Upper lobe of right lung (tissue), 1 donor: ENCODE measurements at places on chromosomes 16 and 17.

DNA sequence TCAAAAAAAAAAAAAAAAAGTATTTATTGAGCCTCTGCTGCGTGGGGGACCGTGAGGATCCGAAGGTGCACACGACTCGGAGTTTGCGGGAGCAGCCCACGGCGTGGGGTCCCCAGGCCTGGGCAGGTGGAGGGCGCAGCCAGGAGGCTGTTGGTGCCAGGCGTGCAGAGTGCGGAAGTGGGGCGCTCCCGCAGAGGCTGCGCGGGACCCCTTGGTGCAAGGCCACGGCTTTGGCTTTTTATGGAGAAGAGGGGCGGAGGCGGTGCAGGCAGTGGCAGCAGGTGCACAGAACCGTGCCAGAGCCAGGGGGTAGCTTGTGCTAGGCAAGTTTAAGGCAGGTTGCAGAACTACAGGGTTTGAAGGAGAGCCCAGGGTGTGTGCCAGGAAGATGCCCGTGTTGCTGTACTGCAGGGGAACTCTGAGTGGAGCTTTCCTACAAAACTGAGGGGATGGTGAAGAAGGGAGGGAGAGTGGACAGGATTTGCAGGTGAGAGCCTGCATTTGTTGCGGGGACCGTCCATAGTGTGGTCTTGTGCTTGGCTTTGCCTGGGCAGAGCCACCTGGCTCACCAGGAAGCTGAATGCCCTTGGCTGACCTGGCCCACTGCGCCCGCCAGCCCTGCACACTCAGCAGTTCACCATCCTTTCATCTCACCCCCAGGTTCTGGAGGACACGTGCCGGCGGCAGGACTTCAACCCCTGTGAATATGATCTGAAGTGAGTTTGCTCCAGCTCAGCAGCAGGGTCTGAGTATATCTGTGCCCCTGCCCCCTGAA lies 1.3 kb downstream of the ASPSCR1 start:
- DNase-seq: no peak

DNA sequence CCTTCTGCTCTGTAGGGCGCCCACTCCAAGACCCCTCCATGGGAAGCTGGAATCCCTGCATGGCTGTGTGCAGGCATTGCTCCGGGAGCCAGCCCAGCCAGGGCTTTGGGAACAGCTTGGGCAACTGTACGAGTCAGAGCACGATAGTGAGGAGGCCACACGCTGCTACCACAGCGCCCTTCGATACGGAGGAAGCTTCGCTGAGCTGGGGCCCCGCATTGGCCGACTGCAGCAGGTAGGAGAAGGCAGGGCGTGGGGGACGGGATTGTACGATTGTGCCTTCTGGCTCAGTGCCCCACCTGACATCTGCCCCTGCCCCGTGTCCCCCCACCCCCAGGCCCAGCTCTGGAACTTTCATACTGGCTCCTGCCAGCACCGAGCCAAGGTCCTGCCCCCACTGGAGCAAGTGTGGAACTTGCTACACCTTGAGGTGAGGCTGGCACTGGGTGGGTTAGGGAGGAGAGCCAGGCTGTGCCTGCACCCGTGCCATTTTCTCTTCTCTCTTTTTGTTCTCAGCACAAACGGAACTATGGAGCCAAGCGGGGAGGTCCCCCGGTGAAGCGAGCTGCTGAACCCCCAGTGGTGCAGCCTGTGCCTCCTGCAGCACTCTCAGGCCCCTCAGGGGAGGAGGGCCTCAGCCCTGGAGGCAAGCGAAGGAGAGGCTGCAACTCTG lies 8.7 kb upstream of the TMEM88 start:
- peak; percentile 62 for DNase-seq

DNA sequence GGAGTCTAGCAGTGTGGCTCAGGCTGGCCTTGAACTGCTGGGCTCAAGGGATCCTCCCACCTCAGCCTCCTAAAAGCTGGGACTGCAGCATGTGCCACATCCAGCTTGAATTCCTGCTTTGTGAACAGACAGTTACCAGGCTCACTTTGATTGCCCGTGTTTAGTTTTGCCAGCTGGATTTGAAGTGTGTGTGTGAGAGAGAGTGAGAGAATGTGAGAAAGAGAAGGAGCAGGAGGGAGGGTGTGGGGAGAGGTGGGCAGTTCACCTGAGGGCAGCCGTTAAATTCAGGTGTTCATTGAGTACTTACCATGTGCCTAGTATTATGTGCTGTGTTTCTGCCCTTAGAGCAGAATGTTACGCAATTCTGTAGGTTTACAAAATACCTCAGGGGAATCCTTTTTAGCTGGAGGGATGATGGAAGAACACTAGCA lies 4.7 kb downstream of the DUSP14 start:
- DNase-seq: no peak

- DNase-seq: no peak
Observed at GRCh38 chr16:89031715-89032659, 55.0 kb upstream of the CBFA2T3 start.

DNA sequence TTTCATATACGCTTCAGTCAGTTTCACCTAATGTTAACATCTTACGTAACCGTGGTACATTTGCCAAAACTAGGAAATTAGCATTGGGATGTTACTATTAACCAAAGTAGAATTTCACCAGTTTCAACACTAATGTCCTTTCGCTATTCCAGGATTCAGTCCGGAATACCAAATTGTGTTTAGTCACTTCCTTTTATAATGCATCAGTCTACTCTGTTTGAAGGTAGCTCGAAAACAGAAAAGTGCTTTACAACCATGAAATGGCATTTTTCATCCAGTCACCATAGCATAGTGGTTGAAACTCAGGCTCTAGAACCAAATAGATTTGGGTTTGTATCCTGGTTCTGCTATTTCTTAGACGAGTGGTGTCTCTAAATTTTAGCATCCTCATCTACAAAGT lies 29.4 kb downstream of the AP2B1 start:
- DNase-seq: no peak

DNA sequence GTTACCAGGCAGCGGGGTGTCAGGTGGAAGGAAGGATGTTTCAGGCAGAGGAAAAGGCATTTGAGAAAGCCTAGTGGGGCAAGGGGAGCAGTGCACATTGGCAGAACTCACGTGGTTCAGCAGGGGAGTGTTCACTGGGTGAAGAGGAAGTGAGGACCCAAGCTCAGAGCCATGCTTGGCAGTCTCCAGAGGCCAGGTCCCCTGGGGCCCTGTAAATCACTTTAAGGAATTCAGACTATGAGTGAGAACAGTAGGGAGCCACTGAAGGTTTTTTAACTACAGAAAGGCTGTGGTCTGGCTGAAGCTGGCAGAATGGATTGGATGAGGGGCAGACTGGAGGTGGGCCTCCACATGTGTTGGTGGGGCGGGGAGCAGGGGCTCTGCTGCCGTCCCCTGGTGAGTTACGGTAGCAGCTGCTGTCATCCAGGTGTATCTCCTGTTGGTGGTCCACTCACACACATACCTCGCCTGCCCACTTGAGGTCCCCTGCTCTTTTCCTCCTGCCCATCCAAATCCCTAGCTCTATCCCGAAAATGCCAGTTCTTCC lies 5.1 kb downstream of the CLEC16A start:
- DNase-seq: no peak

- no peak for DNase-seq
Observed at GRCh38 chr17:76386966-76387765, 2.8 kb downstream of the SPHK1 start.

DNA sequence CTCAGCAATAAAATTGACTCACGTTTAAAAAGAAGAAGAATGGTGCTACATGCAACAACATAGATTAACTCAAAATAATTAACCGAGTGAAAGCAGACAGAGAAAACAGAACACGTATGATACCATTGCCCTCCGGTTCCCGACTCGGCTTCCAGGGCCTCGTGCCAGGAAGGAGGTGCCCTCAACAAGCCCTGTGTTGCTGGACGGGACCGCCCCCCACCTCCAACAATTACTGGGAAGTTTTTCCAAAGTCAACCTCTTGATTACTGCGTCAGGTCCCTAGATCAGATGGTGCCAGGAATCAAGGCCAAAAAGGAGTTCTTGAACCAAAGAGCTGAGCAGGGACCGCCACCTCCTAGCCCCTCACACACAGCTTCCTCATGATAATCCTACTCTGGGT lies 20.4 kb downstream of the DNAH17 start:
- no peak for DNase-seq

- DNase-seq: no peak
Observed at GRCh38 chr17:48992444-48992843, 4.7 kb upstream of the IGF2BP1 start.

DNA sequence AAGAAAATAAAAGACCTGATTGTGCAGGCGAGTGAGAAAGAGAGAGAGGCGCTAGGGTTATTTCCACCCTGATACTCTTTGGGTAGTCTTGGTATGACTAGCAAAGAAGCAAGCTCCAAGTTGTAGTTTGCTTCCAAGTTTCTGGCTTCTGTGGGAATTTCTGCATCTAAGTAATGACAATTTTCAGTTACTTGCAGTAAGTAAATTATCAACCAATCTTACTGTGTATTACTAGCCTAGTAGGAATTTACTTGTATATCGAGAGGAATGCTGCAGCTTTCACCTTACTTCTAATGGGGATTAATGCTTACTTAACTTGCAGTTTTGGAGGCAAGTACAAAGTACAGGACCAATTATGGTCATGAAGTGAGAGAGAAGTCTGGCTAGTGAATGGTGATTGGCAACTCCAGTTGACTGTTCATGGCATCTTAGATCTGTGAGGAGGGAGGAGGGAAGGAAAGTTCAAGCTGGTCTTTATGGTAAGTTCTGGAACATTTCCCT lies 31.9 kb downstream of the TENT4B start:
- DNase-seq: no peak

DNA sequence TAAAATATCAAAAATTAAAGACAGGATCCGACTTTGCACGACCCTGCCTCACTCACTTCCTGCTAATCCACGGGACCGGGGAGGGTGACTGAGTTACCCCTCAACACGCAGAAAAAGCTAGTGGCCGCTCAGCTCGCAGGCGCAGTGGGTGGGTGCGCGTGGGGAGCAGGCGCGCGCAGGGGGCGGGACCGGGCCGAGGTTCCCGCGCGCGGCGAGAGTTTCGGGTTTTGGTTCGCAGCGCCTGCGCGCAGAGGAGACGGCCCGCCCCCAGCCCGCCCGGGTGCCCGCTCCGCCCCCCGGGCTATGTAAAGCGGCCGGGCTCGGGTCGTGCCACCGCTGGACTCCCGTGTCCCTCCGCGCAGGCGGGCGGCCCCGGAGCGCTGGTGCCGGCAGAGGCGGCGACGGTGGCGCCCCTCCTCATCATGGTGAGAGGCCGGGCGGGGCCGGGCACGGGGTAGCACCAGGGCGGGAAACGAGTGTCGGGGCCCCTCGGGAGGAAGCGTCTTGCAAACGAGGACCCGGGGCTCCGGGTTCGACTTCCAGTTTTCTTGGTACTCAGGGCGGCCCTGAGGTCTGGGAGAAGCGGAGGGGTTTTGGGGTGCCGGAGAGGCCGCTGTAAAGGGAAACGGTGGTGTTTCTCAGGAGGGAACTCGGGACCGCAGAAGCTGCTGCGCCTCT lies at the start of gene CNP:
Gene CNP (plus strand): TSS at position 333 of the 678 bp plus-strand sequence. CDS start 90 bp downstream, at position 423.
- DNase-seq: peak; percentile 96

DNA sequence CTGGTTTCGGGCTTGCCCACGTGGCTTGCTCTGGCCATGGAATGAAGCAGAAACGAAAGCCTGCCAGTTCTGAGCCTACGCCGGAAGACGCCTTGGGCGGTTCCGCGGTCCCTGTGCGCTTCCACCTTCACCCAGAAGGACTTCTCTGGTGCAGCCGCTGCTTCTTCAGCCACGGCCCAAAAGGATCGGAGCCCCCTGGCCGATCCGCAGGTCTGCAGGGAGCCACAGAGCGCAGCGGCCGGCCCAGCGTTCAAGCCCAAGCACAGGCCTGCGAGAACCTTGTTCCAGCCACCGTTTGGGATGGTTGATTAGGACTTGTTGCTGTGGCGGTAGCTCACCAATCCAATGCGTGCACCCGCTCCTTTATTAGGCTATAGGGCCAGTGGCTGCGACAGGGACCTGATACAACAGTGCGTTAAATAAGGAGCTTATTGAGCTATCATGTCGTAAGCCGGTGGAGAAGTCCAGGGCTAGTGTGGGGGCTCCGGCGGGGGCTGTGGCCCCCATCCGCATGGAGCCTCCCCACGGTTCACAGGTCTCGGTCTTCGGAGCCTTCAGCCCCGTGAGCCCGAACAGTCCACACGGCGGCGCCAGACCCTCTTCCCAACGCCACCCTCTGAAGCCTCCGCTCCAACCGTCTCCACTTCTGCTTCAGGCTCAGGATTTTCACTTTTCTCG lies 10.2 kb upstream of the MPP2 start:
- DNase-seq: peak; percentile 76

DNA sequence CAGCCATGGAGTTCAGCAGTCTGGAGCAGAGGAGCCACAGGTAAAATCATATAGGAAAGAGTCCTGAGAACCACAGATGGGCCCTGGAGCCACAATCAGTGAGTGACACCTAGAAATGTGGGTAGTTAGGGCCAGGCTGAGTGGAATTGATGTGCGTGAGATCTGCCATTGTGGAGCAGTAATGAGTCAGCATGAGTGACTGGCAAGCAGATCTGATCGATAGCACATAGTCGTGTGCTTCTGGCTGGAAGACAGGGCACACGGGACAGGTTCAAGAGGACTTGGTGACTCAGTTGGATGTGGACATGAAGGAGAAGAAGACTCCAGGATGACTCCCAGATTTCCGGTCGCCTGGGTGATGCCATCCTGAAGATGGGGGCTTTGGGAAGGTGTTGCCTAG lies 12.3 kb downstream of the ADORA2B start:
- no peak for DNase-seq

- no peak for DNase-seq
Observed at GRCh38 chr17:47846716-47847340, 4.1 kb downstream of the SP6 start.
